ENCODE measurements at places on chromosomes 1 and 21.

GRCh38 chr1:20829946-20830345 is 42.8 kb upstream of the HP1BP3 start:
- H3K4me3 ChIP-seq = no peak overlapping the region
- no peak overlapping the region for H3K27ac ChIP-seq
- H3K4me1 ChIP-seq = no peaks in the 10 kb centered on the region
- H3K36me3 ChIP-seq = no peaks in the 10 kb centered on the region
- H3K27me3 ChIP-seq = no peaks in the 10 kb centered on the region

DNA sequence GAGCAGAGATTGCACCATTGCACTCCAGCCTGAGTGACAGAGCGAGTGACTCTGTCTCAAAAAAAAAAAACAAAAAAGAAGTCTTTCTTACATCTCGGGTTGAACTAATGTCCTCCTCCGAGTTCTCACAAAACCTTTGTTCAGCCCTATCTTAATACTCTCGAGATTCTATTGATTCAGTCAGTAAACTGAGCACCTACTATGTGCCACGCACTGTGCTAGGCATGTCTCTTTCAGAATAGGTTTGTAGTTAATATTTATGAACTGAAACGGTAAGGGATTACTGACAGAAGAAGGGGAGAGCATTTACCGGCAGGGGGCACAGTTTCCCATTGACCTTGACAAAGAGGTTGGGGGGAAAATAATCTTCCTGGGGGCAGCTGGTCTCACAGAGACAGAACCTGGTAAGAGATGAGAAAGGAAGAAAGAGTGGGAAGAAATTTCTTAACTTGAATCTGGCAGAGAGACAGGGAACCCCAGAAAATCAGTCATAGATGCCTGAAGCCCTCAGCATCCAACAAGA is 3.4 kb downstream of the PIAS3 start:
- no peaks in the 10 kb centered on the region for H3K27me3 ChIP-seq
- H3K27ac ChIP-seq = no peak overlapping the region

GRCh38 chr1:186768906-186769305 is 59.8 kb upstream of the PLA2G4A start:
- H3K4me1 ChIP-seq = no peaks in the 10 kb centered on the region
- H3K27me3 ChIP-seq = no peaks in the 10 kb centered on the region
- no peak overlapping the region for H3K27ac ChIP-seq
- no peaks in the 10 kb centered on the region for H3K36me3 ChIP-seq
- no peak for DNase-seq

GRCh38 chr1:244953901-244954300 is 89.6 kb upstream of the HNRNPU start:
- H3K4me3 ChIP-seq = no peak overlapping the region
- H3K27me3 ChIP-seq = no peaks in the 10 kb centered on the region
- no peaks in the 10 kb centered on the region for H3K4me1 ChIP-seq
- no peak overlapping the region for H3K27ac ChIP-seq

GRCh38 chr1:39650431-39650830 is 11.0 kb upstream of the HEYL start:
- no peak overlapping the region for H3K4me3 ChIP-seq
- no peak overlapping the region for H3K27ac ChIP-seq
- no peak for DNase-seq
- H3K4me1 ChIP-seq = no peaks in the 10 kb centered on the region

GRCh38 chr1:37752583-37753471 is 12.1 kb downstream of the EPHA10 start:
- peak overlapping the region; percentile 61 for H3K4me3 ChIP-seq
- peak overlapping the region; percentile 19 for H3K27ac ChIP-seq
- H3K36me3 ChIP-seq = no peaks in the 10 kb centered on the region
- no peaks in the 10 kb centered on the region for H3K4me1 ChIP-seq
- DNase-seq = no peak

DNA sequence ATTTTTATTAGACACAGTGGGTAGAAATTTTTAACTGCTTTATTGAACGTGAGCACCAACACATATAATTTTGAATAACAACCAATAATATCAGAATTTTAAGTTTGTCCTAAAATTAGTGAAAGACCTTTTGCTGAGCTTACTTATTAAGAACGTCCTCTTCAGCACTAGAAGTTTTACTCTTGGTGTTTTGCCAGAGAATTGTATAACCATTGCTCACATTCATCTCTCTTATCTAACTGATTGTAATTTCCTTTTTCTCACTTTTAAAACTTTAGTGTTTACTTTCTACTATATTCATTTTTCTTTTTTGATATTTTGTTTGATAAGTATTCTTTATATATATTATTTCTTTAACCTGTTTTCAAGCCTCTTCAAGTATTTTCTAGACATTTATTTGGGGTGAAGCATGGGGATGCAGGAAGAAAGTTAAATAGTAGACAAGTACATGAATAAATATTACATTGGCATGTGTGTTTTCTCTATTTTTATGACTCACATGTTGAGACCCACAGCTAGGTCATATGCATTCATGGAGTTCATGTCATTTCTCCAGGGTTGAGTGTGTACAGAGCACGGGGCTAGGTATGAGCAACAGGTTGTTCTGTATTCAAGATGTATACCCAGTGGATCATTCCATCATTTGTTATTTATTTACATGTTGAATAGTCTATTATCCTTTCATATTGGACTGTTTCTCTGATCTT is 90.6 kb downstream of the ATP6V1G3 start:
- H3K4me1 ChIP-seq = no peaks in the 10 kb centered on the region
- DNase-seq = no peak
- no peaks in the 10 kb centered on the region for H3K36me3 ChIP-seq

GRCh38 chr1:112862753-112863426 is 93.1 kb downstream of the SLC16A1 start:
- no peak overlapping the region for H3K4me3 ChIP-seq
- DNase-seq = no peak
- no peak overlapping the region for H3K27ac ChIP-seq
- H3K36me3 ChIP-seq = no peaks in the 10 kb centered on the region
- H3K27me3 ChIP-seq = no peaks in the 10 kb centered on the region

DNA sequence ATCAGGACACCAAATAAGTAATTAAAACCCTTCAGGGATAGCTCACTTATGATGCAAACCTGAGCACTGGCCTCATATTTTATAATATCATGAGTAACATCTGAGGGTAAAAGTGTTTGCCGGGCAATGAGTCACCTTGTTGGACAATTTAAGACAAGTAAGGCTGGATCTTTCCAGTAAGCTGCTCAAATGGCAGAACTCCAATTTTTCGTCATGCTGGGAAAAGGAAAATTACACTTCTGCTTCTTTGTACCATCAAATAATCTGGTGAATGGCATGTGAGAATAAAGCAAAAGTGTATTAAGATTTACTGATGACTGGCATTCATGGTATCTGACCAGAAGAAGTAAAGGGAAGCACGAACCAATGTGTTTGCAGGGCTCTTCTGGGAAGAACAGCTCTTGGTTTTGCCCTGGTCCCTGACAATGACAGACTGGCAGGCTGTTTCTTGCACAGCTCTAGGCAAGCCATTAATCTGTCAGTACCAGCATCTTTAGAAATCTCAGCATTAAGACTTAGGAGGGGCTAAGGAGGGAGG is 392.2 kb downstream of the VAV3 start:
- DNase-seq = no peak
- no peaks in the 10 kb centered on the region for H3K27me3 ChIP-seq
- no peak overlapping the region for H3K4me3 ChIP-seq
- no peak overlapping the region for H3K27ac ChIP-seq

DNA sequence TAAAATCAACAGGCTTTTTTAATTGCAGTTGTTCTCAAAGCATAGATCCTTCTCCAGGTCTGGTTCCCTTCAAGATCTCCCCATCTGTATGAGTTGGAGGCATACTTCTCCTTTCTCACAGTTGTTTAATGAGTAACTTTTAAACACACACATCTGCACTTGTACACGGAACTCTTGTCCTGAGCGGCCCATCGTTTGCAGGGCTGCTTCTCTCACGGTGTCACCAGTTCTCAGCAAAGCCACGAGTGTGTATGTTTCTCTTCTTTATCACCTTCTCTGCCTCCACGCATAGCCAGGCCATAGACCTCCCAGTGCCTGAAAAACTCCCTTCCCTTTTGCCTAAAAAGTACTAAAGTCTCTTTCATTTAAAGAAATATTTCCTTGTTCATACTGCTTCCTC is 68.7 kb upstream of the ROR1 start:
- no peaks in the 10 kb centered on the region for H3K36me3 ChIP-seq
- H3K4me3 ChIP-seq = no peak overlapping the region
- DNase-seq = no peak
- H3K27ac ChIP-seq = no peak overlapping the region
- no peaks in the 10 kb centered on the region for H3K27me3 ChIP-seq

GRCh38 chr1:212774584-212774983 is 17.0 kb downstream of the NSL1 start:
- no peaks in the 10 kb centered on the region for H3K27me3 ChIP-seq
- no peak overlapping the region for H3K4me3 ChIP-seq
- DNase-seq = no peak
- H3K36me3 ChIP-seq = no peaks in the 10 kb centered on the region

DNA sequence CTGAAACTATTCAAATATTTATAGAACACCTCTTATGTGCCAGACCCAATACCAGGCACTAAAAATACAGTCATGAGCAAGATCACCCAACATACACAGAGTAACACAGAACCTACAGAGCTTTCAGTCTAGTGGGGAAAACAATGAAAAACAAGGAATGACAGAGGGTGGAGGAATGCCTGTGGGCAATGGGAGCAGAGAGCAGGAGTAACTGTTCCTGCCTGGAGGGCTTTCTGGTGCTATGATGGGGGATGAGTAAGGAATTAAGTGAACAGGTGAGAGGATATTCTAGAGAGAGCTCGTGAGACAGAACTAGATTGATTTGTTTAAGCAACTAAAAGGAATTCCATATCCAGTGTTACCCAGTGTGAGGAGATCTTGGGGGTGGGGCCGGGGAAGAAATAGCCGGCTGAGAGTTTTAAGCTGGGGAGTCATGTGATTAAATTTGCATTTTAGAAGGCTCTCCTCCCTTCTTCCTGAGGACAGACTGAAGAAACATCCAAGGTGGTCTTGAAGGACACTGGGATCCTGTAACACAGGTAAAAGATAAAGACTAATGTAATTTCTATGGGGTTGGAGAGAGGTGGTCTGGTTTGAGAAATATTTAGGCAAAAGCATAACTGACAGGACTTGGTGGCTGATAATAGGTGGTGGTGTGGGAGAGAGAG is 2.1 kb upstream of the CD53 start:
- H3K4me3 ChIP-seq = no peak overlapping the region
- H3K4me1 ChIP-seq = no peaks in the 10 kb centered on the region
- no peaks in the 10 kb centered on the region for H3K36me3 ChIP-seq
- peak overlapping the region; percentile 84 for H3K27ac ChIP-seq

DNA sequence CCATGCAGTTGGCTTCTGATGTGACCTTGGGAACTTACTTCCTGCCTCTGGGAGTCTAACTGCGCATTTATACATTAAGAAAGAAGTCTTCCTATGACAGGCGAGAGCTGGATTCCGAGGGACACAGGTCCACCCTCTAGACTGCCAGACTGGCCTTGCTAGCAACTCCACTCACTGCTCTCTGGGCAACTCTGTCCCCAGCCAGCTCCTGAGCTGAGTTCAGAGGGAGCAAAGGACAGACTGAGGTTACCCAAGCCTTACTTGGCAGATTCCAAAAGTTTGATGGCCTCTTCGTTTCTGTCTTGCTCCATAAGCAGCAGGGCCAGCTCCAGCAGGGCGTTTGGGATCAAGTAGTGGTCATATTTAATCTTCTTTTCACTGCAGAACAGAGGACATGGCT is 41.8 kb downstream of the TTC39A start:
- H3K36me3 ChIP-seq = no peaks in the 10 kb centered on the region
- H3K27ac ChIP-seq = no peak overlapping the region
- no peak overlapping the region for H3K4me3 ChIP-seq
- DNase-seq = no peak
- H3K4me1 ChIP-seq = no peaks in the 10 kb centered on the region

DNA sequence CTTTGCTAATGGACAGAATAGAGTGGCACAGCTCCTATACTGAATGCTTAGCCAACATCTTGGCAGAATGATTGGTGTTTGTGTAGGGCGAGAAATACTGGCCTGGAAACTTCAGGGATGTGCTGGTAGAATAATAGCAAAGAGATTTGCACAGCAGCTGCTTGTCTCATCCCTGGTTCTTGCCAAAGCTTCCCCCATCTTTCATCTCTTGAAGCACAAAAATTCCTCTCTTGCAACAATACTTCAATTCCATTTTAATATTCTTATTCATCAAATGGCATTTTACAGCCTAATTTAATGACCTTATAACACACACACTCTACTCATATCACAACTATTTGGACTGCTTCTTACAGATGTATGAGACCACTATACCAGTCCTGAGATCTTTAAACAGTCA is 37.7 kb downstream of the LHX8 start:
- H3K27ac ChIP-seq = no peak overlapping the region
- H3K27me3 ChIP-seq = no peaks in the 10 kb centered on the region
- no peak for DNase-seq

DNA sequence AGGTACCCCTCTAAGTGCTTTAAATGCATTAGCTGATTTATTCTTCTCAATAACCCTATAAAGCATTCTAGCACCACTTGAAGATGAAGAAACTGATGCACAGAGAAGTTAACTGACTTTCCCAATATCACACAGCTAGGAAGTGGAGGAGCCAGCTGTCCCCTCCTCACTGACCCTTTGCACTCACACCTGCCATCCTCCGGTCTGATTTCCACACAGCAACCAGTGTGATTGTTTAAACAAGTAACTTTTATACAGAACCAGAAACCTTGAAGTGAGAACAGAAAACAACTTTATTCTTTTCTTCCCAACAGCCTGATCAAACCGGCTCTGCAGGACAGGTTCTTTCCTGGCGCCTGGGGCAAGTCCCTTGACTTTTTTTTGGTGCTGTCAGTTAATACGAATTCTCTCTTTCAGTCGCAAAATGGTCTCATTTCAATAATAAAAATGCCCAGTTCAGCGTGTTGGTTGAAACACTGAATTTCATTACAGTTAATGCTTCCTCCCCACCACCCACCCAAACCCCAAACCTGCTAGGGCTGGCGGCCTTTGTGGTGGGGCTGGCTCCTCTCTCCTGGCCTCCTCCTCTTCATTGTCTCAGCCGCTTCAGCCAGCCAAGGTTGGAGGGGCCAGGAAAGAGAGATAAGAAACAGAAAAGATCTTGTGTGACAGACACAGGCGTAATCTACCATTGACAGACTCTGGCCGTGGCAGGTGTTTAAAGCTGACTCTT is 26.4 kb upstream of the EEIG2 start:
- no peak for DNase-seq
- no peaks in the 10 kb centered on the region for H3K4me1 ChIP-seq
- no peak overlapping the region for H3K27ac ChIP-seq
- no peaks in the 10 kb centered on the region for H3K36me3 ChIP-seq

- H3K4me3 ChIP-seq = no peak overlapping the region
- no peak for DNase-seq
- H3K36me3 ChIP-seq = no peaks in the 10 kb centered on the region
- H3K27ac ChIP-seq = no peak overlapping the region
- no peaks in the 10 kb centered on the region for H3K27me3 ChIP-seq
Measured at GRCh38 chr1:165842023-165842670, 14.7 kb downstream of the UCK2 start.

DNA sequence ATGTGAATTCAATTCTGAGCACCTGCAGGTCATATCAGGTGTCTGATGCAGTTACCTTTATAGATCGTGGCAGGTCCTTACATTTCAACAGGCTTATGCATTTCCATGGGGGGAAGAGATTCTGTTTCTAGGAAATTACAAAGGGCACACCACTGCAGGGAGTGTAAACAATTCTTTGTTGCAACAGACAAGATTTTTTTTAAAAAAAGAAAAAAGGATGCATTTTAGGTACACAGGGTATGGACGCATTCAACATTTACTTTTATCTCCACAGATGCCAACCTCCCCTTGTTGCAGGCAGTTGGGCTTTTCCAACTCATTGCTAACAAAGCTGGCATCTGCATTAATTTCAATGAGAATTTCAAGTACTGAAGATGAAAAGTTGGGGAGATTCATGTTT is 13.5 kb upstream of the TEKT2 start:
- no peaks in the 10 kb centered on the region for H3K4me1 ChIP-seq
- H3K27ac ChIP-seq = no peak overlapping the region
- no peaks in the 10 kb centered on the region for H3K27me3 ChIP-seq
- no peak for DNase-seq
